Activated CD4-positive, alpha-beta T cell treated with anti-CD3 and anti-CD28 coated beads, Interleukin-2, amount 10 ng/mL, durations not matched to agents 24 days and 14 days (primary cell): ENCODE measurements at places on chromosomes 5 and 9. TPM values are rescaled to one million over a fixed set of nuclear protein-coding genes. Genes with fewer than 3 reads are reported as not detected.

The SLC6A7 gene
- not detected in 2 replicates for total RNA-seq

The CDH10 gene
- total RNA-seq, result not detected in 2 replicates

DNA sequence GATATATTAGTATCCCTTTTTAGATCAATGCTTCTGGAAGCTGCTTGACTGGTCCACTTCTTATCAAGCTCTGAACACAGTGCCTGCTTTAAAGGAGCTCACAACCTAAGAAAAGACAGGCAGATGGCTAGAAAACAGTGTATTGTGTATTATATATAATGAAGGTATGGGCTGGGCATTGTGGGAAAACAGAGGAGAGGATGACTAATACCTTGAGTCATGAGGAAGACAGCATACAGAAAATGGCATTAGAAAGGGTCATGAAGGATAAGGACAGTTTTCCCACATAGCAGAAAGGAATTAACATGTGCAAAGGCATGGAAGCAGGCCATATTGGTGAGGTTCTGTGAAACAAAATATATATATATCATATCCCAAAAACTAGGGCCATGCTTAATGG is 309.6 kb downstream of the MLLT3 start:
- peaks cover 37% of the 10 kb centered on the region for H3K4me1 ChIP-seq
- no peak overlapping the region for H3K4me3 ChIP-seq
- DNase-seq, result no peak
- no peak overlapping the region for H3K27ac ChIP-seq
- H3K36me3 ChIP-seq, result peaks cover 4% of the 10 kb centered on the region

DNA sequence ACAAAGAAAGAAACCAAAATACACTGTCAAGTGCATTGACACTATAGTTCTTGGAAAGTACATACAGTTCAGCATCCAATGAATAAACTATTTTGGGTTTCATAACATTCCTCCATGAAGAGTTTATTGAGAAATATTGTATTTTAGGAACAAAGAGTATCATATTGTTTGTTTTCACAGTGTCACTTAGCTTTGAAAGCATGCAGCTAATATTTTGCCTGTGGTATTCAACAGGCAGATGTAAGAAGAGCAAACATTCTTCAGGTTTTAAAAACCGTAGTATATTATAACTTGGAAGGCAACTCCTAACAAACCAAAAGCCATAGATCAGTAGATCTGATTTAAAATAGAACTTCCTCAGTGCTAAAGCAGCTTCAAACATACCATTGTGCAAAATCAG is 4.5 kb downstream of the PRELID2 start:
- no peaks in the 10 kb centered on the region for H3K36me3 ChIP-seq
- no peak overlapping the region for H3K27ac ChIP-seq
- H3K4me3 ChIP-seq, result no peak overlapping the region
- H3K4me1 ChIP-seq, result peaks cover 9% of the 10 kb centered on the region
- H3K27me3 ChIP-seq, result peaks cover 9% of the 10 kb centered on the region
